ENCODE measurements at places on chromosomes 7 and 10.
A peak's percentile ranks its signal among the peaks of the same experiment; 100 is the strongest.

DNA sequence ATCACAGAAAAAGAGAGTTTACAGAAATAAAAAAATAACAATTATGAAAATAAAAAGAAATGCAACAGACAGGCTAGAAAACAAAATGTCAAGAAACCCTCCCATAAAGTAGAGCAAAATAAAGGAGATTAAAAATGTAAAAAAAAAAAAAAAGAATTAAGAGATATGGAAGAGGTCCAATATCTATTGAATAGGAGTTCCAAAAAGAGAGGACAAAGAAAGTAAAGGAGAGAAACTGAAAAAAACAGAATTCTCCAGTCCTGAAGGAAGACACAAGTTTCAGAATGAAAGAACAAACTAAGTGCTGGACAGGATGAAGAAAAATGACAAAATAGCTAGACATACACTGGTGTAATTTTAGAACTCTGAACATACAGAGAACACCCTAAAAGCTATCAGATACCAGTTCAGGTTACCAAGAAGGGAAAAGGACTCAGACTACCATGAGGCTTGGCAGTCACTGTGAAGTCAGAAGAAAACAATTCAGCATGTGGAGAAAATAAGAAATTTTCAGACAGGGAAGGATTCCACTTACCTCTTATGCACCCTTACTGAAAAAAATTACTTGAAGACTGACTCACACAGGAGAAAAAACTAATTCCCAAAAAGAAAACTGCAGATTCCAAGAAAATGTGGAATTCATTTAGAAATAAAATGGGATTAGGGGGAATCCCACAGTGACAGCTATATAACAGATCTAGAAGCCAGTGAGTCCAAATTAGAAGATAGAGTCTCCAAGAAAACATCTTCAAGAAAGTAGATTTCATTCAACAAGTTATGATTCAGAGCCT is 40.4 kb upstream of the ABLIM1 start:
- DNase-seq, result no peak

DNA sequence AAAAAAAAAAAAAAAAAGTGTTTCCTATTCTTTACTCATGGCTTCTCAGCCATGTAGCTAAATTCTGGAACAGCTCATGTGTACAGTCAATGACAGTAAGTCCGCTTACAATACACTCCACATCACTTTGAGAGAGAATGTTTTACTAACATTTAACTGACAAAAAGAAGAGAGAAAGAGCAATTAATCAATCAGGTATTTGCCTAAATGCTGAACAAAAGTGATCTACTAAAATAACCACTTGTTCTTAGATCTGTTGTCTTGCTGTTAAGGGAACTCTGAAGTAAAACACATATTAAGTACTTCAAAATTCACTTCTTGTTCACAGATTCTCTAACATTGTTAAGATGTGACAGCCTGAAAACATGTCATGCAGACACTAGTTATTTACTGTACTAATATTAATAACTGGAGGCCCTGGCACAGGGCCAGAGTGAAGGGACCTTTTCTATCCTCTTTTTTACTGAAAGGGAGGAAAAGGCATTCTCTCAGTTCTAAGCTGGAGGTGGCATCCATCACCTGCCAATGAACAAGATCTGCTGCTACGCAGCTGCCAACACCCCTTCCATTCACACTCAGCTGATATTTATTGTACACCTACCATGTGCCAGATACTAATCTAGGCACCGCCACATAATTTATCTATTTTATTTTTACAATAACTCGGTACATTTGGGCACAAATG is 72.6 kb downstream of the AHR start:
- DNase-seq, result no peak

DNA sequence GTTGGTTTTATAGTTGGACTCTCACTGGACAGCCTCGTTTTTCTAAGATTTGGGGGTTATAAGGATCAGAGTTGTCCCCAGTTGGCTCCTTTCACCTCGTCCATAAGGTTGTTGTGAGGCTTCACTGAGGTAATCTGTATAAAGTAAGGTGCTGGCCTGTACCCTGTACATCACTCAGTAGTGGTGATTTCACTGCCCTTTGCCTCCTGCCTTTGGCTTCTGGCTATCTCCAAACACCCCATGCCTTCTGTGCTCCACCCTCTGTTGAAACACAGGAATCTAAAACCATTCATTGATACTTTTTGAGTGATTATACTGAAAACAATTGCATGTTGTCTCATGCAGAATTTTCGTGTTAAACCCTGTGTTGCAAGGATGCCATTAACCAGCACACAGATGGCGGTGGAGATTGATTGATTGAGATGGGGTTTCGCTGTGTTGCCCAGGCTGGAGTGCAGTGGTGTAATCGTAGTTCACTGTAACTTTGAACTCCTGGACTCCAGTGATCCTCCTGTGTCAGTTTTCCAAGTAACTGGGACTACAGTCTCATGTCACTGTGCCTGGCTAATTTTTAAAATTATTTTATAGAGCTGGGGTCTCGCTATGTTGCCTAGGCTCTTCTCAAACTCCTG is 55.0 kb downstream of the KAT6B start:
- no peak for DNase-seq

DNA sequence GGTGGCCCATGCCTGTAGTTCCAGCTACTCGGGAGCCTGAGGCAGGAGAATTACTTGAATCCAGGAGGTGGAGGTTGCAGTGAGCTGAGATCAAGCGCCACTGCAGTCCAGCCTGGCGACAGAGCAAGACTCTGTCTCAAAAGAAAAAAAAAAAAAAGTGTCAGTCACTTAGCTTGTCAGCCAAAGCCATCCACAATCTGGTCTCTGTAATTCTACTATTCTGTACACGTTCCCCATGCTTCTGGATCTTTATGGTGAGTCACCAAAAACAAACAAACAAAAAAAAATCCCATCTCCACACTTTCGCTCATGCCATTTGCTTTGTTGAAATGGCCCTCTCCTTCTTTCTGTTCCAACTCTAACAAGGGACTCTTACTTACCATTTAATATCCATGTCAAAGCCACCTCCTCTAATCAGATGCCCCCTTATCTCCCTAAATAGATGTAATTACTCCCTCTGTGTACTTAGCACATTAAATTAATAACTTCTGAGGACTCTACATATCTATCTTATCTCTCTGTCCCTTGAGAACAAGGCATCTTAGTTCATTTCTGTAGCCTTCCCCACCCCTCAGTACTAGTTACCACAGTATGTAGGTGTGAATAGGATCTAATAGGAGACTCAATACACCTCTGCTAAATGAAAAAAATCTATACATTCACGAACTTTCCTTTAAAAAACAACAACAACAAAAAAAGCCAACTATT is 128.4 kb downstream of the ELMO1 start:
- no peak for DNase-seq

DNA sequence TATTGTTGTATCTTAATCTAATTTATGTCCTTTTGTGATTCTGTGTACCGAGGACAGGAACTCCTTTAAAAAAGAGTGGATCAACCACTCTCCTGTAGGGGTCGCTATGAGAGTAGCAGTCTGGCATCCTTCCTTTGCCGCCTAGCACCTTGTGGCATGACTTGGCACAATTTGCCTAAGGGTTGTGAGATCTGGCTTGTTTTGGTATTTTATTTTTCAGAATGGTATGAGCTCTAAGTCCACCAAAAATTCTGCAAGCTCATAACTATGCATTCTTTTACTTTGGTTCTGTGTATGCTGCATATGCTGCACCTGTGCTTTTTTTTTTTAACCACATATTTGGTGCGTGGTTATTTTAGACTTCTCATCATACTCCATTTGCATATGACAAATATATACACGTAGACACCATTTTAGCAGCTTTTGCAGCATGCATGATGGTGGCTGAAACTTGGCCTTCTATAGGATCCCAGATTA is 112.8 kb downstream of the CDK14 start:
- DNase-seq, result peak; percentile 28

- DNase-seq, result no peak
Measured at GRCh38 chr7:27082171-27082570, 13.6 kb downstream of the HOXA1 start.

Data from inflammatory macrophage treated with lipopolysaccharide for 1 hour (primary cell).